H7 (cell line): ENCODE measurements at places on chromosomes 12 and 14.

DNA sequence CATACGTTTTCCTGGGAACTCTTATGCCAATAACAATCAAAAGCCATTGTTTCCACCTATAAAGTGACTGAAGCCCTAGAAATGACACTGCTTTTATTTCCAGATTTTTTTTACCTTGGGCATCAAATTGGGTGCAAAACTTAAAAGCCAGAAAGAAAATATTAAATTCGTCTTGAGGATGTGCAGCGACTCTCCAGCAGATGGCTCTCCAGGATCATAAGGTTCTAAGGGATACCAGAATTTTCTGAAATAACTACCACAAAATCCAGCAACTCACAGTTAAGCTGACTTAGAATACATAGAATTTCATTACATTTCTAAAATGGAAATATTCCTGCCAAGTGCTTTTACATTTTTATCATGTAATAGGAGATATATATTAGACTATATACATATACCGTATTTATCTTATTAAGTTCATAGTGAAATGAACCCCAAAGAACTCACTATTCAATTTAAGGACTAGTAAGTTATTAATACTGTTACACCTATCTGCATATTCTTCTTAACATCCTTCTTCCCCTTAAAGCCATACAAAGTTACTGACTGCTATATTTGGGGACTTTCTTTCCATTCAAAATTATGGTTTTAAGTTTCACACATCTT, 44.0 kb downstream of the ARMH4 start:
- DNase-seq, result peak; percentile 46

DNA sequence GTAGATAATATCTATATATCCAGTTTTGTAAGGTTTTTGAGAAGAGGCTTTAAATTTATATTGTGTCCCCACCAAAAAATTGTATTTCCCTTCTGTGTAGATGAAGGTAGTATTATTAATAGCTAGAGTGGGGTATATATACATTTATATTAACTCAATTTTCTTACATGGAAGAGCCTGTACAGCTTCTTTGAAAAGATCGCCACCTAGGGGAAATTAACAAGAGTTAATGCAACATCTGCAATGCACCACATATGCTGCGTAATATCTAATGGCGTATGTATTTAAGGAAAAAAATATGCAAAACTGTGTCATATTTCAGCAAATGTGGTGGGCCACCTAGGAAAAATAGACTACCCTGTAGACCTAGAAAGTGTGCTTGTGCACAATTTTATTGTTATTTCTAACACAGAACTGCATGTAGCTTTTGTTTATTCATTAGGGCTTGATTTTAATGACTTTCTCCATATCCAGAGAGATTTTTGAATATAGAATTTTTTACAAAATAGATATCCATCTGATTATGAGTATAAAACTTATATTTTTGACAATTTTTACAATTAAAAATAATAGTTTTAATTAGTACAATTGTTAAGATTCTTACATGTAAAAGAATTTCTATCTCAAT, 14.0 kb downstream of the CCER1 start:
- no peak for DNase-seq

- no peak for DNase-seq
Measured at GRCh38 chr14:28577187-28577586, 189.4 kb upstream of the FOXG1 start.

- no peak for DNase-seq
Measured at GRCh38 chr14:68873376-68873775, 80.5 kb upstream of the ZFP36L1 start.

DNA sequence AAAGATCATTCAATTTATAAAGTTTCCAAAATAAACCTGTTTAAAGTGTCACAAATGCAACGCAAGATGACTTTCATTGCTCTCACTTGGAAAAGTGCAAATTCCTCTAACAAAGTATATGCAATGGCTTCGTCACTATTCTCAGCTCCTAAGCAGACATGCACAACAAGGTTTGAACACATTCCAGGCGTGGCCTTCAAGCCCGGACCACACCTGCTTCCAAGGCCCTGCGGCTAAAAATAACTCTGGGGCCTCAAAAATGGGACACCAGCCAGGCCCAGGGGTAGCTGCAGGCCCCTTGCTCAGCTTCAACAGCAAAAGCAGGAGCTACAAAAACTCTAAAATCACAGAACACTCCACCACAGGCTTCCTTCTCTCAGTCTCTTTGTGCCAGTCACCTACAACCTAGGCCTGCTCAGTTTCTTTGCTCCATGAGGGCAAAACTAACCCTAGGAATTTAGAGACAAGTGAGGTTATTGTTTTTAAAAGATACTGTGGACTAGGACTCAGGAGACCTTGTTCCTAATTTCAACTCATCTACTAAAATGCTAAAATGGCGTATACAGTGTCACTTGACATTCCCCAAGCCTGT, 29.3 kb downstream of the DUSP16 start:
- DNase-seq, result no peak
